Ecto neural progenitor cell (in vitro differentiated cells): ENCODE measurements at places on chromosomes 1 and 21.

DNA sequence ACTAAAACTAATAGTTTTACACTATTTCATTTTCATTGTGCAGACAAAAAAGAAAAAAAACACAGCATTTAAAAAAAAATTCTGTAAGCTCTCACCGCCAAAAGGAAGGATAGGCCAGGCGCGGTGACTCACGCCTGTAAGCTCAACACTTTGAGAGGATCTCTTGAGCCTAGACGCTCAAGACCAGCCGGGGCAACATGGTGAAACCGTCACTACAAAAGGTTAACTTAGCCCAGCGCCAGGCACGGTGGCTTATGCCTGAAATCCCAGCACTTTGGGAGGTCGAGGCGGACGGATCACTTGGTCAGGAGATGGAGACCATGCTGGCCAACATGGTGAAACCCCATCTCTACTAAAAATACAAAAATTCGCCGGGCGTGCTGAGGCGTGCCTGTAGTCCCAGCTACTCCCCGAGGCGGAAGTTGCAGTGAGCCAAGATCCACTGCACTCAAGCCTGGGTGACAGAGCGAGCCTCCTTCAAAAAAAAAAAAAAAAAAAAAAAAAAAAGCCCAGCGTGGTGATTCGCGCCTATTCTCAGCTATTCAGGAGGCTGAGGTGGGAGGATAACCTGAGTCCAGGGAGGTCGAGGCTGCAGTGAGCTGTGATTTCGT, 14.3 kb upstream of the SPEN start:
- no peak for DNase-seq

- DNase-seq, result no peak
Observed at GRCh38 chr1:235708390-235708962, 58.9 kb upstream of the GNG4 start.

GRCh38 chr1:235818632-235819136, 48.0 kb downstream of the LYST start:
- no peak for DNase-seq

DNA sequence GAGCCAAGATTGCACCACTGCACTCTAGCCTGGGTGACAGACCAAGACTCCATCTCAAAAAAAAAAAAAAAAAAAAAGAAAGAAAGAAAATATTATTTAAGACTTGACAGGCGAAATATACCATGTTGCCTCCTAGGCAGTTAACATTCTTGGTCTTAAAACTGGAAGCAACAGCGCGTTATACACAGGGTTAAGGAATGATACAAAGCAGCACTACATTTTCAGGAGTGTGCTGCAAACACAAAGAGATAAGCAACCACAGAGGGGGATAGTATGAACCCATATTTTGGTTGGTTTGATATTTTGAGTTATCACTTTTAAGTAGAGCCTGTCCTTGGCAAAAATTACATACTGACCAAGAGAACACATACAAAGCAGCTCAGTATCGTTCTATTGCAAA, 25.1 kb downstream of the USP24 start:
- DNase-seq, result no peak

- DNase-seq, result peak; percentile 45
Observed at GRCh38 chr1:910311-910880, 13.3 kb upstream of the SAMD11 start.

- peak; percentile 92 for DNase-seq
Observed at GRCh38 chr1:39632682-39633417, 6.6 kb downstream of the HEYL start.

GRCh38 chr1:6515771-6516170, 24.3 kb upstream of the PLEKHG5 start:
- no peak for DNase-seq

DNA sequence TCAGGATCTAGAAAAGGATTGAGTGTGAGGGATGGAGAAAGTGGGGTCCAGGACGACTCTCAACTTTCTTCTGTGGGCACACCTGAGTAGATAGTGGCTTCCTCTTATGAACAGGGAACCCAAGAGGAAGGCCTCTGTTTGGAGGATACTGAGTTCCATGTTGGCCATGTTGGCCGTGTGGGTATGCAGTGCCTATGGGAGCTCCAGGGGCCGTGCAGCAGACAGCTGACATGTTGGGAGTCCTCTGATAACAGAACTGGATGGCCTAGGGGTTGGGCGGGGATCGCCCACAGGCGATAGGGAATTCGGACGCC, 43.0 kb downstream of the TMEM53 start:
- no peak for DNase-seq

GRCh38 chr1:22018583-22019559, 17.4 kb downstream of the CELA3A start:
- DNase-seq, result no peak

- DNase-seq, result no peak
Observed at GRCh38 chr1:151846686-151847237, 6.8 kb downstream of the THEM5 start.

DNA sequence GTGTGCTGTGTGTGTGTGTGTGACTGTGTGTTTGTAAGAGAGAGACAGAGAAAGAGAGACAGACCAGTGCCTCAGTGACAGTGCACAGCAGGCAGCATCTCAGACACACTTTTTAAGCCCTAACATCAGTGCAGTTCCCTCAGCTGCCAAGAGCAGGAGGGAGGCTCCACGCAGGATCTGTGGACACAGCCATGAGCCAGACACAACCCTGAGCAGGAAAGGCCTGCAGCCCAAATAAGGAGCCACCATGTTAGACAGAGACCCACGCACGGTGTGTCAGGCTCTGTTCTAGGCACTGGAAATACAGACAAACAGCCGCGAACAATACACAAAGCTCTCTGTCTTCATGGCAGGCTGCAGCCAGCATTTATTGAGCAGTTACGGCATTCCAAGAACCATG, 445.5 kb downstream of the MATN1 start:
- DNase-seq, result peak; percentile 43

DNA sequence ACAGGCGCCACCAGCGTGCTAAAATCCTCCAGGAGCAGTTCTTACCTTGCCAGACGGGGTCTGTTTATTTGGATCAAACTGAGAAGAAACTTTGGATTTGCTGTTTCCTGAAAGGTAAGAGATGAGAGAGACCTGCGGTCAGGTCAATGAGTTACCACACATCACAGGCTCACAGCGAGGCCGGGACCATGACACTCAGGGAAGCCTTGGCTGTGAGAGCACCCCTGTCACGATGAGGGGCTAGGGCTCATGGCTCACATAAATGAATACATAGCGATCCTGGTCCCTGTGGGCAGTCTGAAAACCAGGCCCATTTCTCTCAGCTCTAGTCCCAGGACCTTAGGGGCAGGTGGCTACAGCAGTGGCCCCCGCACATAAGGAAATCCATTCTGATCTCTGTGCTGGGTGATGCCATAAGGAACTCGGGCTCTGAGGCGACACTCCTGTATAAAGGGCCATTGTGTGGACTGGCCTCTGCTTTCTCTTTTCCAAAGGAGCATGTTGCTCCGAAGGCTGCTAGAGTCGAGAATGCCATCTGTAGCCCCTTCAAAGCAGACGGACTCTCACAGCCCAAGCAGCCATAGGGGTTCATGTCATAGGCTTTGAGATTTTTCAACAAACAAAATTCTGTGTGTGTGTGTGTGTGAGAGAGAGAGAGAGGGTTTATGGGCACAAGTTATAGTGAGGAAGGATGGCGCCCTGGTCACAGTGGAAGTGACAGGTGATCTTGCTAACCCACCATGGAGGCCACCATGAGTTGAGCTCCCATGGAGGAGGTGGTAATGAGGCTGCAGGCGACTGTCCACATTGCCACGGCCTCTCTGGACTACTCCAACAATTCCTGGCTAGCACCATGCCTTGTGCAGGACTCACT, 9.0 kb upstream of the SRM start:
- DNase-seq, result no peak

- no peak for DNase-seq
Observed at GRCh38 chr1:23169727-23170335, 1.2 kb upstream of the LUZP1 start.

GRCh38 chr1:68093737-68094136, 43.3 kb upstream of the DIRAS3 start:
- no peak for DNase-seq

GRCh38 chr1:5685446-5686040, 306.7 kb downstream of the NPHP4 start:
- DNase-seq, result no peak

GRCh38 chr1:173529106-173529505, 52.0 kb downstream of the PRDX6 start:
- no peak for DNase-seq

- peak; percentile 96 for DNase-seq
Observed at GRCh38 chr1:1574721-1575537, at the start of gene SSU72. TSS of gene SSU72 (minus strand) at chr1:1574863. CDS start at chr1:1574557, 306 bp downstream.

GRCh38 chr21:28138272-28138671, 854.4 kb downstream of the LTN1 start:
- DNase-seq, result no peak

DNA sequence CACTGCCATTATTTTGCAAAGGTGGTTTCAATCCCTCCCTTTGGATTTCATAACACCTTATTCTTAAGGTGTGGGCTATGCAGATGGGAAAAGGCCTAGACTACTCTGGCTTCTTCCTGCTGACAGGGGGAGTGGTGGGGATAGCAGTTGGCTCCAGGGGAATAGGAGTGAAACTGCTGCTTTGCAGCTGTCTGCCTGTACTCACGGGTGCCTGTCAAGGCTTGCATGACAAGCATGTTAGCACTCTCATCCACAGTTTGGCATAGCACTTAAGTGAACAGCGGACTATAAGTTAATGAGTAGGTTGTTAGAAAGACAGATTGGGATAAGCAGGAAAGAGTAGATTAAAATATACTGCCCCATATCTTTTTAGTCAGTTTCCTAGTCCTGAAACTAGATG, 287.5 kb upstream of the DAB1 start:
- no peak for DNase-seq

DNA sequence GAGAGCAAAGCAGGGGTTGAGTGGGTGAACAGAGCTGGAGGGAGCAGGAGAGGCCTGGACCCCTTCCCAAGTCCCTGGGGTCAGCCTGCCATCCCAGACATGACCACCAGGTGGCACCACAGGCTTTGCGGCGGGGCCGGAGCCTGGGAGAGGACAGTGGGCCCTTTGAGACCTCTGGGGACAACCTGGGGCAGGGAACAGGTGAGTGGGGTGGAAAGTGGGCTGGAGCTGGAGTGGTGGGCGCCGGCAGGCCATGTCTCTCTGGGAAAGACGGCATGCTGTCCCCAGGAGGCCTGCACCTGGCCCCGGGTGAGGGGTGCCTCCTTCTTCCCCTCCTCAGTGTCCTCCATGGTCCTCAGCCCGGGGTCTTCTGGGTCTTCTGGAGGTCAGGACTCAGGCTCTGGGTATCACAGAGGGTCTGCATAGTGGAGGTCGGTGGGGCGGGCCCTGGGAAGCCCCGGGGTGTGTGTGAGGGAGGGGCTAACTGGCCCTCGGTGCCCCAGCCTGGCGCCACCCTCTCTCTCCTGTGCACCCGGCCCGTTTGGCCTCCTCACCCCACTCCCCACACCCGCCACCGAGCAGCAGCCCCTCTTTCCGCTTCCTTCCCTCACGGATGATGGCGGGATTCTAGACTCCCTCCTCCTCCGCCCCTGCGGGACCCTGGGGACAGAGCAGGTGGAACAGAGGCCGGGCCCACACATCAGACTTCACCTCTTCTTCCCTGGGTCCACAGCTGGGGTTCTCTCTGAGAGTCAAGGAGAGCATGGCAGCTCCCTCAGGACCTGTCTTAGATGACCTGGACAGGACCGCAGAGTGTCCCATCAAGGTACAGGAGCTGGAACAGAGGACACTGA, 28.5 kb upstream of the PKP1 start:
- DNase-seq, result peak; percentile 90

GRCh38 chr1:209241487-209241886, 342.0 kb upstream of the CAMK1G start:
- DNase-seq, result no peak

- DNase-seq, result no peak
Observed at GRCh38 chr1:161216945-161217712, 2.0 kb downstream of the FCER1G start.

DNA sequence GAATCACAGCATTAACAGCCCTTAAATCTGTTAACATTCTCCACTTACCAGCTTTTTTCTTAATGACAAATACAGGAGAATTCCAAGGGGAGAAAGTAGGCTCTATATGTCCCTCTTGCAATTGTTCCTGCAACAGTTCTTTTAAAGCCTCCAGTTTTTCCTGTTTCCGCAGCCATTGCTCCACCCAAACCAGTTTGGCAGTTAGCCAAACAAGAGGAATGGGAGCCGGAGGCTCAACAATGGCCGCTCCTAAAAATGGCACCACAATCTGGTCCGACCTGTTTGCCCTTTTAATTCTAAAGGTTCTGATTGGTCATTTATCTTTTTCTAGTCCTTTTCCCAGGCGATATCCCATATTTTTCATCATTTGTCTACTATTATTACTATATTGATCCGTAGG, 14.0 kb upstream of the L1TD1 start:
- DNase-seq, result no peak

- no peak for DNase-seq
Observed at GRCh38 chr1:60008500-60008899, 65.1 kb downstream of the C1orf87 start.

- no peak for DNase-seq
Observed at GRCh38 chr1:202580619-202581018, 129.6 kb downstream of the SYT2 start.

DNA sequence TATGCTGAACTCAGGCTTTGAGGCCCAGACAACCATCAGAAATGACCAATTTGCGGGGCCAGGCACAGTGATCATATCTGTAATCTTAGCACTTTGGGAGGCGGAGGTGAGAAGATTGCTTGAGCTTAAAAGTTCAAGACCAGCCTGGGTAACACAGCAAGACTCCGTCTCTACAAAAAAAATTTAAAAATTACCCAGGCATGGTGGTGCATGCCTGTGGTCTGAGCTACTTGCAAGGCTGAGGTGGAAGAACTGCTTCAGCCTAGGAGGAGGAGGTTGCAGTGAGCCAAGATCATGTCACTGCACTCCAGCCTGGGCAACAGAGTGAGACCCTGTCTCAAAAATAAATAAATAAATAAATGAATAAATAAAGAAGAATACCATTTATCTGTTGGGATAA, 156.5 kb downstream of the EIF4G3 start:
- DNase-seq, result no peak

GRCh38 chr1:156160743-156161171, 7.4 kb downstream of the SEMA4A start:
- DNase-seq, result peak; percentile 87

DNA sequence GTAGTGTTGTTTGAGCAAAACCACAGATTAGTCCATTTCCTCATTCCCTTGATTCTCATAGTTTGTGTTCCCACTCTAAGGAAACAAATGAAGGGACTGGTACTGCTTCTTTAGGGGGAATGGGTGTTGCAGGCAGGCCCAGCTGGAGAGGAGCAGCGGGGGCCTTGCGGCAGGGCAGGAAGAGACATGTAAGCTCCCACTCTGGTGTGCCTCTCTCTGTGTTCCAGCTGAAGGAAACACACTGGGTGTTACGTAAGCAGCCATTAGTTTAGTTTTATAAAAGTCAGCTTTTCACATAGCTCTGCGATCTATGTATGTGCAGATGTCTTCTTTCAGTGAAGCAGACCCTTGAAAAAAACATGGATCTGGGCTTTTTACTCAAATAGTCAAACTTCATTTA, 99.5 kb downstream of the CACHD1 start:
- DNase-seq, result no peak

DNA sequence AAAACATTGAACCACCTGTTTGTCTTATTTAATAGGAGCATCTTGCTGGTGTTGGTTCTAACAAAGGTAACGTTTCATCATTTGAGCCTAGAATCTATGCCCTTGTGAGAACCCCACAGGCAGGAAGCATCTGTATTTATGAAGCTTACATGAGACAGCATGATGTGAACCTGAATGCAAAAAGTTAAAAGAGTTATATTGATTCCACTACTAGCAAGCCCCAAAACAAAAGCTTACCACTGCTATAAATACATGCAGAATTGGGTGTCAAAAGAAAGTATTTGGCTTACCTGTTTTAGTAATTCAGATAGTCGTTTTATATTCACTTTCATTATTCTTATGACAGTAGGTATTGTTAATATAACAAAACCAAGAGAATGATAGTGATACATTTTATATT, 301.2 kb upstream of the ADGRL2 start:
- no peak for DNase-seq
